Stimulated activated CD8-positive, alpha-beta memory T cell treated with anti-CD3 and anti-CD28 coated beads, Interleukin-4, amount 100 ng/mL, for 4 hours (primary cell): ENCODE measurements at places on chromosomes 4 and X.

DNA sequence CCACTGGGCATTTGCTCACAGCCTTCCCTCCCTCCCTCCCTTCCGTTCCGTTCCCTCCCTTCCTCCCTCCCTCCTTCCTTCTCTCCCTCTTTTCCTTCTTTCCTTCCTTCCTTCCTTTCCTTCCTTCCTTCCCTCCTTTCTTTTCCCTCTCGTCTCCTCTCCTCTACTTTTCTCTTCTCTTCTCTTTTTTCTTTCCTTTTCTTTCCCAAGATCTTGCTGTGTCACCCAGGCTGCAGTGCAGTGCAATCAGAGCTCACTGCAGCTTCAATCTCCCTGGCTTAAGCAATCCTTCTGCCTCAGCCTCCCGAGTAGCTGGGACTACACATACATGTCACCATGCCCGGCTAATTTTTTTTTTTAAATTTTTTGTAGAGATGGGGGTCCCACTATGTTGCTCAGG is 26.7 kb upstream of the ING2 start:
- no peak for DNase-seq

GRCh38 chr4:186554914-186555827 is at the start of gene MTNR1A:
Gene MTNR1A (minus strand): TSS chr4:186555567. CDS start chr4:186555365, 202 bp downstream.
- no peak for DNase-seq

- no peak for DNase-seq
Measured at GRCh38 chrX:68090266-68090665, 343.0 kb downstream of the OPHN1 start.

DNA sequence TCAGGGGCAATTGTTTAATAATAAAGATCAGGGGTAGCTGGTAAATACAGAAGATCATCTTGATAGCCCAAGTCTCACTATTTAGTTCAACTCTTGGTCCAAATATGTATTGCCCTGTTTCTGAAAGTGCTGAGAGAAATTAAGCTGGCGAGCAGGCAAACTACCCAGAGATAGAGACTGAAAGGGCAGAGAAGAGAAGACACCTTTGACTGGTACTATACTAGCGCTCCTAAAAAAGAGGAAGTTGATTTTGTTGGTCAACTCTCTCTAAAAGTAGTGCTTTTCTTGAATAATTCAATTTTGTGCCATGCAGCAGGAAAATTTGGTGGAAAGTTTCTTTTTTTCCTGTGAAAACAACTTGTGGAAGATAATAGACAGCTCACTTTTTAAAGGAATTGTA is 64.0 kb downstream of the IGSF1 start:
- no peak for DNase-seq

DNA sequence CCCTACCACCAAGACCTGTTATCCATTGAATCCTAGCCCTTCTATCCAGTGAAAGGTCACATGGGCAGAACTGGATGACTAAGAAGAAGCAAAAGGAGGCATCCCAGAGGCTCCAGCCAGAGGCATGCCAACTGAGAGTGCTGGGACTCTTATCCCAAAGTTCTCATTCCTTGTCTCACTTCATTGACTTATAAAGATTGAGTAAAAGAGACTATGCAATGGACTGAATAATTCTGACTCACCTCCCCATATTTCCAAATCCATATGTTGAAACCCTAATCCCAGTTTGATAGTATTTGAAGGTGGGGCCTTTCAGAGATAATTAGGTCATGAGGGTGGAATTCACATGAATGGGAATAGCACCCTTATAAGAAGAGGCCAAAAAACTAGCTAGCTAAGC is 131.4 kb downstream of the COL25A1 start:
- no peak for DNase-seq

DNA sequence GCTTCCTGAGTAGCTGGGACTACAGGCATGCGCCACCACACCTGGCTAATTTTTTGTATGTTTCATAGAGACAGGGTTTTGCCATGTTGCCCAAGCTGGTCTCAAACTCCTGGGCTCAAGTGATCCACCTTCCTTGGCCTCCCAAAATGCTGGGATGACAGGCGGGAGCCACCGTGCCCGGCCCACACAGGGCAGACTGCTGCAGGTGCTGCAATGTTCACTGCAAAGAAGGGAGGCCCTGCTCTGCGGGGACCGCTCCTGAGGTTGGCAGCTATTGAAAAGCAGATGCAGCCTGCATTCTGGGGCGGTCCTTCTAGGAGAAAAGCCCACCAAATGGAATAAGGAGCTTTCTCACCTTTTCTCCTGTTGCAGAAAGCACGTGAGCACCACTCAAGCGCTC is 5.0 kb downstream of the ARSD start:
- DNase-seq, result no peak

GRCh38 chr4:159343116-159343515 is 240.2 kb downstream of the RAPGEF2 start:
- no peak for DNase-seq

- no peak for DNase-seq
Measured at GRCh38 chr4:45007508-45007907, 281.2 kb upstream of the GNPDA2 start.

GRCh38 chr4:102518703-102519131 is 17.6 kb downstream of the NFKB1 start:
- no peak for DNase-seq

GRCh38 chrX:95721011-95721410 is 963.6 kb upstream of the DIAPH2 start:
- DNase-seq, result no peak

- DNase-seq, result no peak
Measured at GRCh38 chrX:23136816-23137215, 137.1 kb downstream of the DDX53 start.

GRCh38 chr4:128565054-128565453 is 244.4 kb upstream of the JADE1 start:
- DNase-seq, result no peak

DNA sequence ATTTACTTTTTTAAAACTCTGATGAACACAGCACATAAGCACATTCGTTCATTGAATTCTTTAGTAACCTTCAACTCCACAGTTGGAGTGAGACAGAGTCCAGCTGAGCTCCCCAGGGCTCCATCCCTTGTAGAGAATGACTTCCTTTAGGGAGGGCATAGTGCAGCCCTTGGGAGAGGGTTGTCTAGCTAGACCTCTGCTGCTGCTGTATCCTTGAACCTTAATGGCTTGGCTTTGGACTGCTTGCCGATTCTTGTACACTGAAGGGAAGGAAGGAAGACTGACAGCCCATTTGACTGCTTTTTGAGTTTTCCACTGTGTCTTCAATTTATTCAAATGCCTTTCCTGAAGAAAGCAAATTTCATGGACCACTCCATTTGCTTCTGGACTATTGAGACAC is 19.4 kb upstream of the FGG start:
- DNase-seq, result no peak

DNA sequence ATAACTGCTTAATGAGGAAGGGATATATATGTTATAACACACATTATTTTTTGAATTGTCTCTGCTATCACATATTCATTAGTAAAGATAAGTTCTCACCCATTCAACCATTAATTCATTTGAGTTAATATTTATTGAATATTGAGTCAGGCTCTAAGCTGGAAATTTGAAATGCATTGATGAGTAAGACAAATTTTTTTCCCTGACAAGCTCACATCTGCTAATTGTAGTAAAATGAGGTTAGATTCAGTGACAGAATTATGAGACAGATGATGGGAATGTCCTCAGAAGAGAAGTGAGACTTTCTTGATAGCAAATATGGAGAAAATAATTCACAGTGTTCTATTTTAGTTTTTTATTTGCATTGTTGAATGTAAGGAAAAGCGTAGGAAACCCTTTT is 194.3 kb downstream of the SLC4A4 start:
- no peak for DNase-seq

DNA sequence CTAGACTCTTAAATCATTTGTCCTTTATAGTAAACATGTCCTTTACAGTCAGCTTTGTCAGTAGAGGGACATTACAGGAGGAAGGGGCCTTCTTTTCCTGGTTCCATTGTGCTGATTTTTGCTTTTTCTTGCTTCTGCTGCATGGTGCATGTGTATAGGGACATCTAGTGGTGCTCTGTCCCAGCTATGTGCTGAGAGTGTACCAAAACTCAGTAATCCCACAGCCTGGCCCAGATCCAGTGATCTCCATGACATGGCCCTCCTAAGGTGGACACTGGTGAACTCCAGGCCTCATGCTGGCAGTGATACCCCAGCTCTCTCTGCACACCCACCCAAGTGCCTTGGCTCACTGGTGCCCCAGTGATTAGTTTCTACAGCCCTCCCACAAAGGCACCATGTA is 45.2 kb downstream of the MAGEB17 start:
- DNase-seq, result no peak

GRCh38 chrX:119607018-119607389 is 780 bp upstream of the NKRF start:
- DNase-seq, result no peak

DNA sequence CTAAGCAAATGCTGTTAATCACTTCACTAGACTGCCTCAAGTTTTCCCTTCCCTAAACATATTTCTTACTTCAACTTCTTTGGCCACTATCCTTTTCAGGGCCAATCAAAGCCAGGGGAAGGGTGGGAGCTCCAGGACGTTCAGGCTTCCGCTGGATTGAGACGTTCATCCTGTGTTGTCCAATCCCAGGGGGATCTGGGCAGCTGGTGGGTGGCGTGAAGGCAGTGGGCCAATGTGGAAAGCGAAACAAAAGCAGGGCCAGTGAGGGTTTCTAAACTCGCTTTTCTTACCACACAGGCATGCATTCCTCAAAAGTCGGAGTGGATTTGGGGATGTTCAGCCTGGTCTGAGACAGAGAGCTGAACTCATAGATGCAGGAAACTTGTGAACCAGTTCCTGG is 7.6 kb downstream of the CXCL13 start:
- DNase-seq, result no peak

DNA sequence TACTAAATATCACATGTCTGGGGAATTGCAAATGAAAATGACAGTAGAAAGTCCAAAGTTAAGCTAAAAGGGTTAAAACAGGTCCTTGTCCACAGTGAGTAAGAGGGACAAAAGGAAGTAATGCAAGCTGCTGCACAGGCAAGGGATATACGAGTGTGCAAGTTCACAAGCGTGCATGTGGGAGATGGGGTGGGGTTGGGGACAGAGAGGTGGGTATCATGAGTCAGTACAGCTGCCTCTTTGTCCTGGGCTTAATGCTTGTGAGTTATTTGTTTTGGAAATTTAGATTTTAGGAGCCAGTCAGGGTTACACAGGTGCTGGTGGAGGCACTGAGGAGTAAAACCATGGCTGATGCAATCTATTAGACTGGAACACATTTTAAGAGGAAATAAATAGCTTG is 3.3 kb upstream of the GPRASP2 start:
- no peak for DNase-seq

DNA sequence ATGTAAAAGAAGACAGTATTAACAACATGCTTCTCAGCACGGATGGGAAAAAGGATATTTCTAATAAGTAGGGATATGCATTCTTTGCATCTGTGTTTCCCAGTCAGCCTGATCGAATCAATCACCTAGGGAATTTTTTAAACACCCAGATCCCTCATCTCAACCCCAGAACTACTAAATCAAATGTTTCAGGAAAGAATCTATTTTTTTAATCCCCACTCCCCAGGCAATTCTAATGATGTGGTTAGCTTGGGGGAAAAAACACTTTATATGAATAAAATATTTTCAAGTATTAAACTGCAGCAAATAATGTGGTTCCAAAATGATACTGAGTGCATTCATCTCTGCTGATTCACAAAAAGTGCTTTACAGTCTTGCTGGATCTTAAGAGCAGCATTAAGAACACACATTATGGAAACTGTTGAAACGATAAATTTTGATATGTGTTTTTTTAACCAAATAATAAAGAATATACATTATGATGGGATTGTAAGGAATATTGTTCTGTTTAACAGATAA is 68.7 kb upstream of the GUCY1A1 start:
- no peak for DNase-seq

DNA sequence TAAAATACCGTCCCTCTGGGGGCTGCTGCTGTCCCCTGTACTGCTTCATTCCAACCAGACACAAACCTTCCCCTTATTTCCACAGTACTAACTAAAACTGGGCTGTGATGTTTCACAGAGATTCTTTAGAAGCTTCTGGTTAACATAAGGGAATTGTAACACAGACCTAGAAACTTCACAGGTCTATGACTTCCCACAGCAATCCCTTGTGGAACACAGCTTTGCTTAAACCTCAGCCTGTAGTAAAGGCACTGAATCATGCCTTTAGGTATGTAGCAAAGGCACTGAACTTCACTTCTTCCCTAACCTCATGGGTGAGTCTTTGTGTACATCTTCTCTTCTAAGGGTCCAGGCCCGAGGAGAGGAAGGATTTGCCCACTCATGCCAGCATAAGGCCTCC is 49.4 kb downstream of the SPINK2 start:
- DNase-seq, result no peak

GRCh38 chr4:93031431-93032098 is 727.8 kb downstream of the GRID2 start:
- DNase-seq, result no peak
